Activated CD4-positive, alpha-beta T cell treated with anti-CD3 and anti-CD28 coated beads, Interleukin-2, amount 50 U/mL, for 48 hours (primary cell): ENCODE measurements at places on chromosomes 2 and 18.

DNA sequence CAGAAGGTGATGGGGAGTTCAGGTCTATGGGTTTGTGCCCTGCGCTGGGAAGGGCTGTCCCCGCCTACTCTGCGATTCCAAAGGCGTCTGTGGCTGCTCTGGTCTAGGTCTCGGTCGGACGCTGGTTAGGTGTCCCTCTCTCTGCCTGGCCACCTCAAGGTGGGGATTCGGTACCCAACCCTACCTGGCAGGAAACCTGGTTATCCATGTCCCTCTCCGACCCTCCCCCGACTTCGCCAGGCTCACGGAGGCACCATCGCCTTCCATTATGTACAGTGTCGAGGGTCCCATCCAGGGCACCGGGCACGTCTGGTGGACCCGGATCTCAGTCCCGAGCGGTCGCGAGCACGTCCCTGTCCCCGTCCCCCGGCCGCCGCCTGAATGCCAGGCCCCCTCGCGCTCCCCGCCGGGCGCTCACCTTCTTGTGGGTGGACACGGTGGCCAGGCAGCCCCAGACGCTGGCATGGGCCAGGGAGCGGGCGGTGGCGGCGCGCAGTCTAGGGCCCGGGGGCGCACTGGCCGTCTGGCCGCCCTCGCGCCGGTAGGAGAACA lies 628 bp downstream of the CREG2 start:
- no peak for DNase-seq

DNA sequence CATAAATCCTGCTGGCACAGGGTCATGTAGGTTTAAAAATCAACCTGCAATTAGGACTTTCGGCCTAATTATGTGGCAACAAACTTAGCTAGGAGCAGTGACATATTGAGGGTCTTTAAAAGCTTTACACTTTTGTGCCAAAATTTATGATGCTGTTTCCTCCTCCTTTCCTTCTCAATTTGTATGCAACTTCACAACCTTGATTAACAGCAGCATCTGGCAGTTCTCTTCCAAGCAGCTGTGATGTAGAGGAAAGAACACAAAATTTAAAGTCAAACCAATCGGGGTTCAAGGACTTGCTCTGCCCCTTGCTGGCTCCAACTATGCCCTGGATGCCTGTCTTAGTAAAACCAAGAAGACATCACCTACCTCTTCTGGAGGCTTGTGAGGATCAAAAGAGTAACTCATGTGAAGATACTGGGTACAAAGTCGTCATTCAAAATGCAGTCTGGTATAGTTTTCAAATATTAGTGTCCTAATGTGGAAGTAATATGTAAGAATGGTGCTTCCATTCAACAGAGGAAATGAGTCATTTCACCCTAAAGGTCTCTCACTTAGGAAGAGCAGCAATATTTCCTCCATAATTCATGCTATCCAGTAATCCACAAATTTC lies 94.7 kb downstream of the ANKRD44 start:
- DNase-seq: no peak

DNA sequence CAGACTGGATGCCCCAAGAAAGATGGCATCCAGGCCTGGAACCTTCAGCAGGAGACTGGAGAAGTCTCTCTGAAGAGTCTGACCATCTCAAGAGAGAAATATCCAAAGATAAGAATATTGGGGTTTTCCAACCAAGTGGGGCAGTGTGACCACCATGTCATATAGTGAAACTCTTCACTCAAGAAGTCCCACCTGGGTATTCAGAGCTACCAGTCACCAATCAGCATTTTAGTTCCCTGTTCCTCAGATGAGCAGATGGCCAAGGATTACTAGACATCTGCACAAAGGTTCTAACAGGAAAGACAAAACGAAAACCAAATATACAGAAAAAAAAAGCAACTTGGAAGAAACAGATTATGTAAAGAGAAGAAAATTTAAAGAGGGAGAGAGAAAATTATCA lies 38.5 kb upstream of the CXCR4 start:
- DNase-seq: no peak

GRCh38 chr2:21657445-21657844 lies 533.7 kb downstream of the TDRD15 start:
- DNase-seq: no peak

DNA sequence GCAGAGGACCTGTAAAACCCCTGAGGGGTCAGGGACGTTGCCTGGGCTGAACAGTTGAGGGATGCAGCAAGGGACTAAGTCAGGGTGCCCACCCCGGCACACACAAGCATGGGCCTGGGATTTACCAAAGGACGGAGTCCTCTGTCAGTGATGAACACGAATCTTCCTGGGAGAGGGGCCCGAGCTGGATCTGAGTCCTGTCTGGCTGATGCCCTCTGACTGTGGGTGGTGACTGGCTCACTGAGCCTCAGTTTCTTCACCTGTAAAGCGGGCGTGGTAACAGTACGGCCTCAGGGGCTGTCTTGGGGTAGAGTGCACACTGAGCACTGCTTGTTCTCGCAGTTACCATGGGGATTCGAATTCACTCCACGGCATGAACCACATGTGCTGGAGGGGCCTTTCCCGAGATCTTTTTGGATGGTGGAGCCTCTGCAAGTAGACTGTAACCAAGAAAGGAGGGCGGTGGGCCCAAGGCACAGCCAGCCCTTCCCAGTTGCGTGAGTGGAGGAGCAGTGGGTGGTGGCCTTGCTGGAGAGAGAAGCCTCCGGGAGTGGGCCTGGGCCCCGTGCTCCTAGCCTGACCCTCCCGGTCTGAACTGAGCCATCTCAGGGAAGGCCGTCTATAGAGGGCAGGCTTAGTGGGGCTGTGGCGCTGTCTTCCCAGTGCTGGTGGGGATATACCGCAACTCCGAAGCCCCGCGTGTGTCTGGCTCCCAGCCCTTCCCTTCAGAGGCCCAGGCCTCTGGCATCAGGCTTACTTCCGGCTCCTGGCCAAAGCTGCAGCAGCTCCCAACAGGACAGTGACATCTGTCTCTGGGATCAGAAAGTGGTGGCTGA lies 130.8 kb upstream of the HS6ST1 start:
- DNase-seq: no peak

GRCh38 chr2:21552981-21553380 lies 429.2 kb downstream of the TDRD15 start:
- no peak for DNase-seq

GRCh38 chr2:68719912-68720311 lies 14.7 kb upstream of the ARHGAP25 start:
- DNase-seq: no peak

DNA sequence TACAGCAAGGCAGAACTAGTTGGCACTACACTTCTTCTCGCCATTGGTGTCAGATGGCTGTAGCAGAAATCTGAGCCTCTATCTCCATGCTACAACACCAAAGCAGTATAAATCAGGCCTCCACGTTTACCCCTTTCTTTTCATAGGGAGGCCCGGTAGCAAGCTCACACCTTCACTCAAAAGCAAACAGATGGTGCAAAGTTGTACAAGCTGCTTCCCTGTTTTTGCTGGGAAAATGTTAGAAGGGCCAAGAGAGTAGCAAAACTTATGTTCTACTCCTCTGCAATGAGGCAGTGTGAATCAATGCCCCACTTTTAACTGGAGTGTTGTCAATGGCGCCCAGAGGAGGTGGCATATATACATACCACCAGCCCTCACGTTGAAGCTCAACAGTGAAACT lies 369.6 kb upstream of the NRXN1 start:
- DNase-seq: no peak

- no peak for DNase-seq
Measured at GRCh38 chr2:39724828-39725144, 54.3 kb downstream of the THUMPD2 start.

DNA sequence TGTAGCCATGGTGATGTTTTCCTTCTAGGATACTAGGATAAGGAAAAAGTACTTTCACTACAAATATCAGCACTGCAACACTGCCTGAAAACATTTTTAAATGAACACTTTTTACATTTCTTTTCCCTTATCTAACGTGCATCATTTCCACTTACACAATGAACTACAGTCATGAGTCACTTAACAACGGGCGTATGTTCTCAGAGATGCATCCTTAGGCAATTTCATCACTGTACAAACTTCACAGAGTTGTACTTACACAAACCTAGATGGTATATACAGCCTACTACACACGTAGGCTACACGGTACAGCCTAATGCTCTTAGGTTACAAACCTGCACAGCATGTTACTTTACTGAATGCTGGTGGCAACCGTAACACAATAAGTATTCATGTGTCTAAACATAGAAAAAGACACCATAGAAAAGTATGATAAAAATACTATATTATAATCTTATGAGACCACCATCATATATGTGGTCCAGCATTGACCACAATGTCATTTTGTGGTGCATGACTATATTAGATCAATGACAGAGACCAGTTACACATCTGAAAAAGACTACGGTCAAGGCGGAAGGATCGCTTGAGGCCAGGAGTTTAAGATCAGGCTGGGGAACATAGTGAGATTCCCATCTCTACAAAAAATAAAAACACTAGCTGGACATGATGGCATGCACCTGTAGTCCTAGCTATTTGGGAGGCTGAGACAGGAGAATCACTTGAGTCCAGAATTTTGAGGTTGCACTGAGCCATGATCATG lies 39.8 kb downstream of the WDR33 start:
- DNase-seq: no peak

DNA sequence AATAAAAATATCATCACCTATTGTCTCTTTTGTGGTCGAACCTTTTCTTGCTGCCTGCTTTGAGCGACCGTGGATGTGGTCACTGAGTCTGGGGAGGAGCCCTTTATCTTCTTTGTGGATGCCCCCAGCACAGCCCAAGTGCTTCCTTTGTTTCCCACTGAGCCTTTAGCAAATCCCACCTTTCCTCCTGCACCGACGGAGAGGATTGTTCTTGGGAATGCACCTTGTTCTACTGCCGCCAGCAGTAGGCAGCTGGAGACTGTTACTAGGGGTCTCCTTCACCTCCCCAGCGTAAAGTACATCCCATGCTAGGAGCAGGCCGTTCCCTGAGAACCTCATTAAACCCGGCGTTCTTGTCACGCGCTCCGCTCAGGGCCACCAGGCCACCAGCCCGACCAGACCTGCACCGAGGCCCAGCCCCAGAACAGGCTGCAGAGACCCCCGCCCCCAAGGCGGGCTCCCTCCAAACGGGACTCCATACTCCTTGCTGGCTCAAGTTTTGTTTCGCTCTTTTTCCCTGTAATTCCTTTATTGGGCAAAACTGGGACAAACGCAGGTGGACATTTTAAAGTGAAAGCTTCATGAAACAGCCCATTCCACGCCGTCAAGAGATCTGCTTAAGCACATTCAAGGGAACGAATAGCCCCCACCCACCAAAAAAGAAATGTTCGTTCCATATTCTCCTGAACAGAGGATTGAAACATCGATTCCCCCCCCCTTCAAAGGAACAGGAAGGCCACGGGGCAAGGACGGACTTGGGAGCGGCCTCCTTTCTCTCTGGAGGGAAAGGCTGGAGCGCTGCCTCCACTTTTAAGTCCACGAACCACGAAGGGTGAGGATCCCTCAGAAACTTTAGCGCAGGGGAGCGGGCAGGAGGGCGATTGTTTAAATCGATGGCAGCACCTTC lies 1.1 kb upstream of the MAT2A start:
- DNase-seq: peak; percentile 54

GRCh38 chr18:41871229-41872000 lies 83.6 kb upstream of the PIK3C3 start:
- DNase-seq: no peak

- DNase-seq: no peak
Measured at GRCh38 chr2:161223139-161223732, 63.0 kb downstream of the TANK start.

DNA sequence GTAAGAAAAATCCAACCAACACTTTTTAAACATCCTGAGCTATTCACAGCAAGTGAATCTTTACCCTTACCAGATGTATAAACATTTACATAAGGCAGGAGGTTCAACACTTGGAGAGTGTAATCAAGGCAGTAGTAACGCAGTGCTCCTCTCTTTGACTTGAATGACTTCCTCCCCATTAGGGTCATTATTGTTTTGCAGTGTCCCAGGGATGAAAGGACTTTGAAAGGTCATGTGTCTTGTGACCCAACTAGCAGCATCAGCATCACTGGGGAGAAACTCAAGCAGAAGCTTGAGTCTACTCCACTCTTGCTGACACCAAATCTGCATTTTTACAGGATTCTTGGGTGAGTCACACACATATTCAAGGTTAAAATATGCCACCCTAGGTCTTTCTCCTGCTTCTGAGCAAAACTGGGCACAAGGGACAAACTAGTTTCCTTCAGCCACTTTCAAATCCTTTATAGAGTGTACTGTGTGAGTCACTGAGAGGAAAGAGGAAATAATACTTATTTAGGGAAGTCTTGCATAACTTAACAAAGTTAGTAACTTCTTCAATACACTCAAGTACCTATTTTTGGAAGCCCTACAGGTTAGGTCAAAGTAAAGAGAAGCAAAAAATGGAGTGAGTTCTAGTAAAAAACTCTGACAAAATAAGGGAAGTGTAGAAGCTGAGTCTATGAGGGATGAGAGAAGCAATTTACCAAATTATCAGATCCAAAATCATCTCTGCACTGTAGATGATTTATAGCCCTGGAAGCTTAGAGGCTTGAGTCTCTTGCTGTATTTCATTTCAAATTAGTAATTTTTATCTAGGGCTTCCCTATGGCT lies 51.0 kb upstream of the EML4 start:
- no peak for DNase-seq

- no peak for DNase-seq
Measured at GRCh38 chr2:159003555-159003954, 35.1 kb downstream of the TANC1 start.

GRCh38 chr2:23592061-23592685 lies 207.2 kb downstream of the KLHL29 start:
- no peak for DNase-seq

DNA sequence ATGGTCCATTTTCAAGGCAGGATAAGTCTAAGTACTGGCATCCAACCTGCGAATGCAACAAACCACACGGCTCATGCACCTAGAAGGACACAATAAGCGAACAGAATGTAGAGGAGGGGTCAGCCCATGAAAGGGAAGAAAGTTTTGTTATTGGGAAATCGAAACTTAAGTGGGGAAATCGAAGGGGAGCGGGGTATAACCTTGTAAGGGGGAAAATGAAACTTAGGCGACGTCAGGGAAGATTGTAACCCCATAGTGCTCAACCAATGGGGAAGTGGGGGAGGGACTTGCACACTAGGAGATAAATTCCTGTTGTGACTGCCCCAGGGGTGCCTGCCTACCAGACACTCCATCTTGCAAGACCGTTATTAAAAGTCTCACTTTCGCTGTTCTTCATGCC lies 15.6 kb upstream of the OTOF start:
- DNase-seq: no peak

- no peak for DNase-seq
Measured at GRCh38 chr18:68734308-68734707, 19.4 kb upstream of the TMX3 start.
